Activated naive CD4-positive, alpha-beta T cell treated with anti-CD3 and anti-CD28 coated beads, Interleukin-2, amount 10 ng/mL, durations not matched to agents 5 hours and 36 hours (primary cell): ENCODE measurements at places on chromosomes 12 and 14. TPM values are rescaled to one million over a fixed set of nuclear protein-coding genes. Genes with fewer than 3 reads are reported as not detected.

SYNDIG1L gene
- total RNA-seq, result not detected

SP1 gene
- 78.4 TPM for total RNA-seq

TAS2R9 gene
- not detected for total RNA-seq

ADAM21 gene
- not detected for total RNA-seq

TEX22 gene
- total RNA-seq, result 5.8 TPM

CLEC4D gene
- total RNA-seq, result 0.23 TPM

FGF23 gene
- not detected for total RNA-seq

FOXA1 gene
- not detected for total RNA-seq

CACNA2D4 gene
- total RNA-seq, result 11.3 TPM

KRT74 gene
- total RNA-seq, result not detected

TCL1B gene
- total RNA-seq, result not detected

IQSEC3 gene
- total RNA-seq, result 1.3 TPM

KITLG gene
- total RNA-seq, result 0.12 TPM

PFKM gene
- total RNA-seq, result 17.3 TPM

SERPINA12 gene
- total RNA-seq, result not detected

ACVRL1 gene
- total RNA-seq, result not detected

EPS8 gene
- 3.0 TPM for total RNA-seq

KRT72 gene
- total RNA-seq, result 5.4 TPM

GPR84 gene
- total RNA-seq, result 0.31 TPM

NRIP2 gene
- not detected for total RNA-seq

EIF2S1 gene
- total RNA-seq, result 91.2 TPM
